ENCODE measurements at places on chromosomes 2 and 18.

DNA sequence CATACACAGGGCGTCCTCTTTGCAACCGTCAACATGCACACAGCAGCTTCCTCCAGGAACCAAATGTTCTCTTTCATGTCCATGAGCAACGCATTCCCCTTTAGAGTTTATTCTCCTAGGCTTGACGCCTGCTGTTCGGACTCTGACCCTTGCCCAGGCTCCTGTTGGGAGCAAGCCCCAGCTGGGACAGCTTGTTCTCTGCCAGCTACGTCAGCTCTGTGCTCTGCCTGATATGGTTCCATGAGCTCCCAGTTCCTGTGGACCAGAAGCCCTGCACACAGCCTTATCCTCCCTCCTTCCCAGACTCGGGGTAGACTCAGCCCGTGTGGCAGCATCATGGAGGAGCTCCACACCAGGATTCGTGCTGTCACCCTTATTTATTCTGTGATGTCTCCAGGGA lies 253.1 kb upstream of the PXDN start:
- DNase-seq: no peak

DNA sequence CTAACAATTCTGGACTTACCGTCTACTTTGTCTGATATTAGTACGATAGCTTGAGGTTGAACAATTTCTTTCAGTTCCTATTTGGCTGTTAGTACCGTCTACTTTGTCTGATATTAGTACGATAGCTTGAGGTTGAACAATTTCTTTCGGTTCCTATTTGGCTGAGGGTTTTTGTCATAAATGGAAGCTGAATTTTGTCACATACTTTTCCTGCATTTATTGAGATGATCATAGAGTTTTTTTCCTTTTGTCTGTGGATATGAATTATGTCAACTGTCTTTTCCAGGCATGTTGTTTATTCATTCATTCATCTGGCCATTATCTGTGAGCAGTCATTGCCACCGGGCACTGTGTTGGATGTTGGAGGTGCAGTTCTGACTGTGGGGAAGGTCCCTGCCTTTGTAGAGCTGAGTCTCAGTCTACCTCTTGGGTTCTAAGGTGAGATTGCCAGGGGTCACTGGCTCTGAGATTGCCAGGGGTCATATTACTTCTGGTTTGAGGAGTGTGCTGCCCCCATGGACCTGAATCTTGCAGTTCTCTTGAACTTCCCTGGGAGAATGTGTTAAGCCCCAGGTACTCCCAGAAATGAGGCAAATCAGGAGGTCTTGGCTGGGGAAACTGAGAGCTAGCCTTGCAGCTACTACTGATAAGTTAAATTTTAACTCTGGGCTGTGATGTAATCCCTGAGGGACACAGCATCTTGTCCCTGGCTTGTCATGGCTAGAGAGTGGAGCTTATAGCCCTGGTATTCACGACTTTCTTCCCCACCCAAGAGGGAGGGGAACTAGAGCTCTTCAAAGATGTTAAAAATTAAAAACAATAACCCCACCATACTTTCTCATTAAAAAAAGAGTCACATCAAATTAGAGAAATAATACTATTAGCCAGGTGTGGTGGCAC lies 89.1 kb upstream of the MBOAT2 start:
- no peak for DNase-seq

DNA sequence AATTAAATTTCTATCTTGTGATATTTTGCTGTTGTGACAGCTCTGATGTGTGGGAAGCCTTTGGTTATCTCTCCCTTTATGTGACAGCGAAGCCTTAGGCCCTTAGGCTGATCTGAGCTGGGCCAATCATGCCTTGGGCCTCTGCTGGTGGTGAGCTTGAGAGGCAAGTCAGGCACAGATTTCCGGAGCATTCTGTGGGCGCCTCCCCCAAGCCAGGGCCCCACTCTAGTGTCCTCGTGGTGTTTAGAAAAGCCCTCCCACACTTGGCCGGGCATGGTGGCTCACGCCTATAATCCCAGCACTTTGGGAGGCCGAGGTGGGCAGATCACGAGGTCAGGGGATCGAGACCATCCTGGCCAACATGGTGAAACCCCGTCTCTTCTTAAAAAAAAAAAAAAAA lies 239.8 kb downstream of the SH3RF3 start:
- DNase-seq: no peak

DNA sequence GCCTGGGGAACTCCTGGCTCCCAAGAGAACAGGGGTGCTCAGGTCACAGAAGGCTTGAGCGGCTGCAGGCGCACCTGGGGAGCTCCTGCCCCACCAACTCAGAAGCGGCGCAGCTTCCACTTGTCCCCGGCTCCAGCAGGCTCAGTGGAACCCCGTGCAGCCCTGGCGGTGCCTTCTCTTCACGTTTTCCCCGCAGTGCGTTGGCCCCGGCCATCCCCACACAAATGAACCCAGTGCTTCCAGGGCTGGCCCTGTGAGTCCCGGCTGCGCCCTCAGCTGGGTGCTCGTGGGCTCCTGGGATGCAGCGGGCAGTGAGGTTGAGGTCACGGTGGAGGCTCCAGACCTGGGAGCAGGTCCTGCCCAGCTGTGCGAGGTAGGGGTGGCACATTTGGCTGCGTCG lies 17.9 kb upstream of the MBD2 start:
- DNase-seq: no peak

GRCh38 chr2:63049211-63049969 lies 1.2 kb upstream of the OTX1 start:
- no peak for DNase-seq

DNA sequence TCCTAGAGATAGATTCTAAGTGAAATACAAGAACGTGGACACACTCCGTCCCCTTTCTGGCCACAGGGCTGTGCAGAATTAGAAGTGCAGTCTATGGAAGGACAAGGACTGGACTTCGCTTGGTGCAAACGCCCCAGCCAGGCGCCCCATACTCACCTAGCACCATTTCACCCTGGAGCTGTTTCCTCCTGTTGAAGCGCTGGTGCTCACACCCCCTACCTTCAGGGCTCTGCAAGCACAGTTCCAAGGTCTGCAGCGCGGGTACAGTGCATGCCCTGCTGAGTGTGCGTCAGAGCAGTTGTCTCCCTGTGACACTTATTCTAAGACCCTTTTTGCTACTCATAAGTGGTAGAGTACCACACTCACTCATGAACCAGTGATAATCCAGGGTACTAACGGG lies 3.0 kb downstream of the HPCAL1 start:
- DNase-seq: peak; percentile 35
